ENCODE measurements at places on chromosomes 5 and 9.

GRCh38 chr5:180873615-180874520, 12.8 kb upstream of the ZFP62 start:
- no peak for DNase-seq

DNA sequence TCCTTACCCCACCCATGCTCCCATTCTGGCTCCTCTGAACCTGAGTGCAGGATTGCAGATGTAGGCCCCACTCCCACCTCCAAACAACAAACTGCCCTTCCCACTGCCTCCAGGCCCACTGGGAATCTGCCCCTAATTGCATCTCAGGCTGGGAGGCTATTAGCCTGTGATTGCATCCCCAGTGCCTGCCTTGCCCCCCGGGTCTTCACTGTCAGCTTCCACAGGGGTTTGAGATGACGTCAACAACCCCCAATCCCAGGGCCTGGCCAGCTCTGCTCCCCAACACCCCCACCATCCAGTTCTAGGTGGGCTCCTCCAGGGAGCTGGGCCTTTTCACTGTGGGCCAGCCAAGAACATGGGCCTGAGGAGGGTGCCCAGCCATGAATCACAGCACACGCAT, 91.5 kb downstream of the PCDH1 start:
- DNase-seq = no peak

- DNase-seq = no peak
Observed at GRCh38 chr9:99678566-99678965, 143.1 kb upstream of the NR4A3 start.

DNA sequence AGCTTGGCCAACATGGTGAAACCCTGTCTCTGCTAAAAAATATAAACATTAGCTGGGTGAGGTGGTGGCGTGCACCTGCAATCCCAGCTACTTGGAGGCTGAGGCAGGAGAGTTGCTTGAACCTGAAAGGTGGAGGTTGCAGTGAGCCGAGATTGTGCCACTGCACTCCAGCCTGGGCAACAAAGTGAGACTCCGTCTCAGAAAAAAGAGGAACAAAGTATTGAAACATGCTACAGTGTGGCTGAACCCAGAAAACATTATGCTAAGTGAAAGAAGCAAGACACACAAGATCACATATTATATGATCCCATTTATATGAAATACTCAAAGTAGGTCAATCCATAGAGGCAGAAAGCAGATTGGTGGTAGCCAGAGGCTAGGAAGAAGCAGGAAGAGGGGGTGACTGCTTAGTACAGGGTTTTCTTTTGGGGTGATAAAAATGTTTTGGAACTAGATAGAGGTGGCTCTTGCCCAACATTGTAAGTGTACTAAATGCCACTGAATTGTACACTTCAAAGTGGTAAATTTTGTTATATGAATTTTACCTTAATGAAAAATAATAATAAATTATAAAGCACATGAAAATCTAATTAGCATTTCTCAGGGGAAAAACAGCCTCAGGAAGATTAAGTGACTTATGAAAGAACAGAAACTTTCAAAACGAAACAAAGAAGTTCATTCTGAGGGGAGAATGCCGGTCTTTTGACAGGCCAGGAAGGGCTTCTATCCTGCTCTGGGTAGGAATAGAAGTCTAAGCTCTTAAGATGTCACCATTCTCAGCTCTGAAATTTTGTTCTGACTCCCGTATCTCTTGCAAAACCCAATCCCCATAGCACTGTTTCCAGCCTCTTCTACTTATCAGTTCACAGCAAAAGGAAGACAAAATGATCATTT, 161.1 kb upstream of the TBCA start:
- DNase-seq = no peak

DNA sequence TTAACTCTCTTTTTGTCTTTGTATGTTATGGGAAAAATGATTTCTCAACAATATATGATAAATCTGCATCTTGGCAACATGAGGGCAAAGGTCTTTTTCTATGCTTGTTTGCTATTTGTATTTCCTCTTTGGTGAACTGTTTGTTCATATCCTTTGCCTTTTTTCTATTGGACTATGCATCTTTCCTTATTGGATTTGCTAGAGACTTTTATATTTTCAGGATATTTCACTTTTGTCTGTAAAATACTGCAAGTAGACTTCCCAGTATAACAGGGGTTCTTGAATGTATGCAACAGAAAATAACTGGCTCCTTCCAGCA, 69.4 kb upstream of the SSBP2 start:
- no peak for DNase-seq

DNA sequence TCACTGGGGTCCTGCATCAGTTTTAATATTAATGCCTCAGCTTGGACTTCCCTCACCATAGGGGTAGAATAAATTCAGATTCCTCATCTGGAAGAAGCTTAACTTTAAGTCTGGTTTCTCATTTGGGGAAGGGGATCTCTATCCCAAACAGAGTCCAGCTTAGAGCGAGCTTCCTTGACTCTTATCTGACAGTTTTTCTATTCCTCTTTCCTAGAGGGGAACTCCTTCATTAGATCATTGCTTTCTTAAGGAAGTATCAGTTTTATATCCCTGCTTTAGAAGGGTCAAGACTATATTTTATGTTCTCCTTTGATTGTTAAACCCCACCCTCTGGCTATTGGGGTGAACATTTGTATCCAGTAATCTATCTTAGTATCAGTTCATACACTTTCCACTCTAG, 24.2 kb upstream of the CDC42SE2 start:
- no peak for DNase-seq

- DNase-seq = no peak
Observed at GRCh38 chr9:78210841-78211301, 25.0 kb upstream of the CEP78 start.

DNA sequence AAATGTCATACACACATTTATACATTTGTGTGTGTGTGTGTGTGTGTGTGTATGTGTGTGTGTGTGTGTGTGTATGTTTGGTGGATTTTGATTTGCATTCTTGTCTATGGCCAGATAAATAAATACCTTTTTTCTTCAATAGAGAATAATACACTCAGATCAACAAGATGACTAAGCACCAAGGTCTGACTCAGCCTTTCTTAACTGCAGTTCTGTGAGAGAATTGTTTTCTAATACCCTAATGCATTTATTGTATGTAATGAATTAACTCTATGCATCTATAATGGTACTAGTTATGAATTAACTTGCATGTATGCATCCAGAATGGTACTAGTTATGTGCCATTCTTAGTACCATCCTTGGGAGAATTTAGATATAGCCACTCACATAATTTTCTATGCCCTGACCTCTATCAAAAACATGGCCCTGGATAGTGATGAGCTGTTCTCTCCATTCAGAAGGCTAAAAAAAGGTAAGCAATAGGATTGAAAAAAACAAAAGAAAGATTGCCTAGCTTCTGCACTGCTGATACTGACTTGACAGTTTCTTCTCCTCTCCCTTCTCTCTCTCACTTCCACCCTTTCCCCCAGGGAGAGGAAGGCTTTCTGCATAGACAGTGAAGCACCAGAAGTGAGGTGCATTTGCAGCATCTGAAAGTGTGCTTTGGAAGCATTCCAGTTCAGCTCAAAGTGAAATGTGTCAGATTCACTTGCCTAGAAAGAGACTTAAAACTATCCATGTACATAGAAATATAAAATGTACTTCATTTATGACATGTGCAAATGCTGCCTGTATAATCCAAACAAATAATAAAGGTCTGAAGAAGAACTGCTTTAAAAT, 55.1 kb upstream of the CCDC112 start:
- no peak for DNase-seq

DNA sequence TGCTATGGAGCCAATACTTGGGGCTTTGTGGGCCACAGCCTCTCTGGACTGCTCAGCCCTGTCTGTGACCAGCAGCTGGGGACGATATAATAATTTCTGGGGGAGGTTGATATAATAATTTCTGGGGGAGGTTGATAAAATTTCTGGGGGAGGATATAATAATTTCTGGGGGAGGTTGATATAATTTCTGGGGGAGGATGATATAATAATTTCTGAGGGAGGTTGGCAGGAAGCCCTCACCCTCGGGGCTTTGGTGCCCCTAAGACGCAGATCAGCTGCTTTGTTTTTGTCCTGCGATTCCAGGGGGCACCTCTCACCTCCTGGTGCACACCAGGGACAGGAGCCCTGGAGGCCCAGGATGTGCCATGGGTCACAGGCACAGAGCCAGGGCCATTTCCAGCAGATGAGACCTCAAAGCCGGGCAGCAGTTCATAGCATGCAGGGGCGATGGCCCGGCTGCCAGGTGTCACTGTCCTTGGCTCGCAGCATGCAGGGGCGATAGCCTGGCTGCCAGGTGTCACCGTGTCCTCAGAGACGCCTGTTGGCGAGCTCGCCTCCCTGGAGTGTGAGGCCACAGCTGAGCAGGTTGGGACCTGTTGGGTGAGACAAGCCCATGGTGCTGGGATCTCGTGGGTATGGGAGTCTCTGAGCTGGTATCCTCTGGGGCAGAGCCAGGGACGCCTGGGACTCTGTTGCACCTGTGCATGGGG, 3.8 kb upstream of the TOR4A start:
- no peak for DNase-seq

- no peak for DNase-seq
Observed at GRCh38 chr5:149212198-149212951, 59.3 kb upstream of the AFAP1L1 start.

- no peak for DNase-seq
Observed at GRCh38 chr9:93231121-93231694, 47.3 kb downstream of the WNK2 start.

- no peak for DNase-seq
Observed at GRCh38 chr5:134142806-134143205, 28.3 kb downstream of the TCF7 start.

DNA sequence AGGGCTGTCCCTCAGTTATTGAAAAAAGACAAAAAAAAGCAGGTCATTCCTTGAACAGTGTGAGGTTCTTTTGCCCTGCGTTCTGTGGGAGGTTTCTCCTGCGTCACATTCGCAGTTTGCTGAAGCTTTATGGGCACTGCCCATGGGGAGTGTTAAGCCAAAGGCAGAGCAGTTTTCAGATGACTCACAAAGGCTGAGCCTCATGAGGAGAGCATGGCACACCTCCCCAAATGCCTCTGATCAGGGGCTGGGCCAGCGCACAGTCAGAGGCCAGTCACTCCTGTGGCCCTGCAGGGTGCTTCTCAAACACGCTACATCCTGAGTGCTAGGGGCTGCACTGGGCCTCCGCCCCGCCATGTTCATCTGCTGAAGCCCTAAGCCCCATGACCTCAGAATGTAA, 38.4 kb downstream of the IRX1 start:
- DNase-seq = no peak
